ENCODE measurements at places on chromosomes 6 and 20.

GRCh38 chr6:52139985-52140680 lies 46.0 kb upstream of the IL17A start:
- DNase-seq, result no peak

DNA sequence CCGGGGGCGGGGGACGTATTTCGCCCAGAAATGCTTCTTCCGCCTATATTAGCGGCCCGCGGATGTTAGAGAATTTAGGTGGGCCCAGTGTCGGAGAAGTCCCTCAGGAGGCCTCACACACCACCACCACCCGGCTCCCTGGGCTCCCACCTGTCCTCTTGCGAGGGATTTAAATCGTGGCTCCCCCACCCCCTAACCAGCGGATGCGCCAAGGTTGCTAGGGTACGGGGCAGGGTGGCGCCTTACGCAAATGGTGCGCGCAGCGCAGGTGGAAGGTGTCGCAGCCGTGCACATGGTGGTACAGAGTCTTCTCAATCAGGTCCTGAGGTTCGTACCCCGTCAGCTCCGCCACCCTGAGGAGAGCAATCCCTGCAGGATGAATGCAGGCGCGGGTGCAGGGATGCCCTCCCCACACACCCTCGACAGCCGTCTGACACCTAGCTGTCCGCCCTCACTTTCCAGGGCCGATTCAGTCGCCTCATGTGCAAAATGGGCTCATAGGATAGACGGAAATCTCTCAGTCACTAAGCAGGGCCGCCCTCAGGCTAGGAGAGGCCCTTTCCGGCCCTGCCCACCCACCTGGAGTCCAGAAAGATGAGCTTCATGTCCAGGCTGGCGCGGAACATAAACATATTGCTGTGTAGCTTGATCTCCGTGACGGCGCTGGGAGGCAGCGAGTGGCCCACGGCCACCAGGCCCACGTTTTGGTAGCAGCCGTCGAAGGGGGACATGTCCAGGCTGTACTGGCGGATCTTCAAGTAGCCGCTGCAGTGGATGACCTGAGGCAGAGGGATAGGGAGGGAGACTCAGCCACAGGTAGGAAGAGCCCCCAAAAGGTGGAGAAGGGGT lies 16.6 kb downstream of the SIM1 start:
- no peak for DNase-seq

- no peak for DNase-seq
Observed at GRCh38 chr6:106154326-106154725, 68.2 kb downstream of the PRDM1 start.

DNA sequence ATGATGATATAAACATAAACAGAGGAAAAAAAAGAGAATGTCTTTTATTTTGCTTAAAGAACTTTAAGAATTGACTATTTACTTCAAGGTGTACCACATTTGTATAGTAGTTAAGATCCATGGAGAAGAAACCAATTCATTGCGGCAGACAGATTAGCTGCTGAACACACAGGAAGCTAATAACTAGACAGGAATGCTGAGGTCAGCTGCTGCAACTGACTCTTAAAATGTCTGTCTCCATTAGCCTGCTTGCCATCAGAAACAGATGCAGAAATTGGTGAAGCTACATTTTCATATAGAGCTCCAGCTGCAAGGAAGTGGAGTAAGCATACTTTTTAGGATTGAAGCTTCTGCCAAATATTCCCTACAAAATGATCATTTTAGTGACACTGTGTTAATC lies 939.5 kb downstream of the EPHA7 start:
- DNase-seq, result no peak

DNA sequence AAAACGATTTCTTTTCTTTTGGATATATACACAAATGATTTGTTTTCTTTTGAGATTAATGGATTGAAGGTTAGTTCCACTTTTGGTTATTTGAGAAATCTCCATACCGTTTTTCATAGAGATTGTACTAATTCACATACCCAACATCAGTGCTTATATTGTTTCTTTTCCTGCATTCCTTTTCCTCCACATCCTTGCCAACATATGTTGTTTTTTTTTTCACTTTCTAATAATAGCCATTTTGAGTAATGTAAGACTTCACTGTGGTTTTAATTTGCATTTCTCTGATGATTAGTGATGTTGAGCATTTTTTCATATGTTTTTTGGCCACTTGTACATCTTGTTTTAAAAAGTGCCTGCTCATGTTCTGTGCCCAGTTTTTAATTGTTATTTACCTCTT lies 846.4 kb upstream of the EYS start:
- no peak for DNase-seq

DNA sequence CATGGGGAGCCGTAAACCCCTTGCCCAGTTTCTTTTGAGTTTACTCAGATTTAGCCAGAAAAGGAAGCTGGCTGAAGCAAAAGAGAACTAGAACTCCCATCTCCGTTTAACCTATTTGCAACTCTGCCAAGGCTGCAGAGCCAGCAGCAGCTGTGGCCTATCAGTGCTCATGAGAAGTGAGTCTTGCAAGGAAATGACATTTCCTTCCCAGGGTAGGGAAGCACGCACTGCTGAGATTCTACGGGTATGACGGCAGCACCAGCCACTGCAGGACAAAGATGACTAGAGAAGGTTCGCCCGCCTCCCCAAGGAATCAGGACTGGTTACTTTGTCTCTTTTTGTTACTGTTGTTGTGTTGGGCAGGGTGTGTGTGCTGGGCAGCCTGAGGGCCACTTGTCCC lies 47.6 kb downstream of the PPP1R3G start:
- DNase-seq, result peak; percentile 59

Measured in brain pericyte (primary cell).